ENCODE measurements at places on chromosomes 3 and 15.

GRCh38 chr15:33145447-33145846, 49.1 kb downstream of the FMN1 start:
- no peak for DNase-seq

DNA sequence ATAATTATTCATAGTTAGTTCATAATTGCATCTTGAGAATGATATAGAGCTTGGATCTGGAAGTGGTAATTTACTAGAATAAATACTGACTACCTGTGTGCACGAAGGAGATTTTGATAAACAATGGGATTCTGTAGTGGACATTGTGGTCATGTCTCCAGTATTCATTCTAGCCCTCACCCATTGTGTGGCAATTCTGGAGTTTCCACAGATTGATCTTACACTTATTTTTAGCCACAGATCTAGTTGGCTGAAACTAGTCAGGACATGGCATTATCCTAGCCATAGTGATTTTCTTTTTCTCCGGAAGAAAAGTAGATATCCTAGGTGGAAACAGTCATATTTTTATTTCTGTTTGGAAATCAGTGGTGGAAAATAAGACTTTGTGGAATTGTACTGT, 833.1 kb downstream of the NAALADL2 start:
- peak; percentile 29 for DNase-seq

DNA sequence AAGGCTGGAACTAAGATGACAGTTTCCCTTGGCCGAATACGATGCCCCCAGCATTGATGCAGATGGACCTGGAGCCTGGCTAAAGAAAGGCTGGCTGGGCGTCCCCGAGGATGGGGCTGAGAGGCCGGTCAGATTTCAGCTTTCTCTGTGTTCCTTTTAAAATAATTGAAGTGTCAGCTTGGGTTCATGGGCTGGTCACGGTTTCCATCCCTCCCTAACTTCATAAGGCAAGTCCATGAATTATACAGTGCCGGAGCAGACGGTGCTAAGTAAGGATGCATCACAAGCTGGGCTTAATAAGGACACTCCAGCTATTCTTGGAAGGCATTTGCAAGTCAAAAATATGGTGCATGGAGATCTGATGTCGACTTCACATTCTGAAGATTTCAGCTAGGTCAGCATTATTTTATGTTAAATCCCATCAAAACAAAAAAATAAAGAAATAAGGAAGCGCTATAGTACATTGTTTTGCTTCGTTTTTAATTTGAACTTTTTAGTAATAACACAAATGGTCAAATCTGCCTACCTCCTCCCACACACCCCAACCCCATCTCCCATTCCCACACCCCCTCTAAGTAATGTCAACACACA, 220.8 kb downstream of the RPLP1 start:
- no peak for DNase-seq

- no peak for DNase-seq
Observed at GRCh38 chr3:128863560-128863959, 15.9 kb upstream of the ACAD9 start.

GRCh38 chr3:62529230-62529629, 155.9 kb upstream of the FEZF2 start:
- DNase-seq, result peak; percentile 43

- DNase-seq, result no peak
Observed at GRCh38 chr3:195035345-195036202, 235.4 kb downstream of the XXYLT1 start.

DNA sequence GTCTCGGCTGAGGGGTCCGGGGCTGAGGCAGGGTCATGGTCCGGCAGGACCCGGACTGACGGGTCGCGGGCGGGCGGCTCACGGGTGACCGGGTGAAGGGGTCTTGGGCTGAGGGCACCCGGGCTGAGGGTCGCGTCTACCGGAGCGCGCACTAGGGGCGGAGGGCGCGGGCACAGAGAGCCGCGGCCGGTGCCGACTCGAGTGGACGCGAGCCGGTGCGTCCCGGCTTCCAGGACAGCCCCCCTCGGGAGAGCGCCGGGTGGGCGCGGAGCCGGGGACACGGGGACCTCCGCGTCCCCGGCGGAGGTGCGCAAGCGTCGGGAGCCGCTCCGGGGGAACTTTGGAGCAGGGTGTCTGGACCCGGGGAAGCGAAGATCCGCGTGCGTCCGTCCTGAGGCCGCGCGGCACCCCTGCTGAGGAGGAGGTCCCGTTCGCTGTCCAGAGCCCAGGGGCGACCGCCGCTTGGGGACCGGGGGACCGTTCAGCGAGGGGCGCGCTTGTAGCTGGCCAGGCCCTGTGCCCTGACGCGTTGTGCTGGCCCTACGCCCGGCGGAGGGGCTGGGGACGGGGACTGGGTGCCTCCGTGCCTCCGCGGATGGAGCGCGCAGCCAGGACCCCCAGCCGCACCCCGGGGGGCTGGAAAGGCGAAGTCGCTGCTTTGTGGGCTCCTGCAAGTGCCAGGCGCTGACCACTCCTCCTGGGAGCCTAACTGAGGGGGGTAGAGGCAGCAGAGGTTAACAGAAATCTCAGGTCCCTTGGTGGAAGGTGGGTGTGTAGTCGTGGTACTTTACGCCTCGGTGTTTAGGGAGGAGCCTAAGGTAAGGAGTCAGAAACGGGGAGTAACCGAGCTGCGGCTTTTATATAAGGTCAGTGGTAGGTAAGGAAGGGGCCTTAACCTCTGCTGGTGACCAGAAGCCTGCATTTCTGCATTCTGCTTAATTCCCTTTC, at the start of gene PPARG:
Gene PPARG (plus strand): TSS at position 889 of the 948 bp plus-strand sequence. CDS start 90,642 bp downstream, outside the sequence.
- peak; percentile 59 for DNase-seq

DNA sequence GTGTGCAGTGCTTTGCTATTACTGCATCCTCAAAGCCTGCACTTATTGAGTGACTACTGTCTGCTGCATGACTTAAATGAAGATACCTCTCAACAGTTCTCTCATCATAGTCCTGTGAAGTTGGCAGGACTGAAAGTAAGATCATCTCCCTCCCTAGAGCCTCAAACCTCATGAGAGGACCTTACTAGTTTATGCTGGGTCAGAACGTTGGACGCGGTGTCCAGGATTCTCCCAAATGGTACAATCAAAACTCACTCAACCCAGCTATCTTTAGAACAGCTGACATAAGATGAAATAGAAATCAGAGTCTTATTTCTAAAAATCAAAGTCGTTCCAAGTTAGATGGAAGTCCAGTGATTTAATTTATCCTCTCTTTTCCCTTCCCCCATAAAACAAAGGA, 219.7 kb downstream of the PDZRN3 start:
- no peak for DNase-seq

DNA sequence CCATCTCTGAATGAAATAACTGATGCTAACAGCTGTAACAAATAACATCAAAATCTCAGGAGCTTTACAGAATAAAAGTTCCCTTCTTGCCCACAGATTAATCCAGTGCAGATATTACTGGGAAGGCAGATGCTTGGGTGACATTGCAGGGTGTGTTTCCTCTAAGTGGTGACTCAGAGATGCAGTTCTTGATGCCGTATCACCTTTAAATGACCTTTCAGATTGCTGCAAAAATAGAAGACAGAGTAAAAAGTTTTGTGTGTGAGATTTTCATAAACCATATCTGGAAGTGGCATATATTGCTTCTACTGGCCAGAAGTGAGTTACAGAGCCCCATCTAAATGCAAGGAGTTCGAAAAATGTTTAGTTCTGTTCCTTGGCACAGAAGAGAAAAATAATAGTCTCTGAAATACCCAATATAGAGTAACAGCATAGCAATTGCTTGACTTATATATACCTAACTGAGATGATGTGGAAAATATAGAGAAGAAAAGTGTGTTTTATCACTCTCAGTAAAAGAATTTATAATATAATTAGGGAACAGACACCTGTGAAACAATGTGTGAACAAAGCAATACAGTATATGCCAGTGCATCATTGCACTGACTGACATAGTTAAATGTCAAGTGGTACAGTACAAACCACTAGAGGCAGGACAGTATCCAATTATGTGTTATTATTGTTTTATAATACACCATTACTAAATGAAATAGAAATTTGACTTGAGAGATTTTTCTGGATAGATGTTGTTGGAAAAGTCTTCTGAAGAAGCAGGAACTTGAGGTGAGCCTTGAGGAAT, 430.7 kb upstream of the CBLB start:
- peak; percentile 34 for DNase-seq

DNA sequence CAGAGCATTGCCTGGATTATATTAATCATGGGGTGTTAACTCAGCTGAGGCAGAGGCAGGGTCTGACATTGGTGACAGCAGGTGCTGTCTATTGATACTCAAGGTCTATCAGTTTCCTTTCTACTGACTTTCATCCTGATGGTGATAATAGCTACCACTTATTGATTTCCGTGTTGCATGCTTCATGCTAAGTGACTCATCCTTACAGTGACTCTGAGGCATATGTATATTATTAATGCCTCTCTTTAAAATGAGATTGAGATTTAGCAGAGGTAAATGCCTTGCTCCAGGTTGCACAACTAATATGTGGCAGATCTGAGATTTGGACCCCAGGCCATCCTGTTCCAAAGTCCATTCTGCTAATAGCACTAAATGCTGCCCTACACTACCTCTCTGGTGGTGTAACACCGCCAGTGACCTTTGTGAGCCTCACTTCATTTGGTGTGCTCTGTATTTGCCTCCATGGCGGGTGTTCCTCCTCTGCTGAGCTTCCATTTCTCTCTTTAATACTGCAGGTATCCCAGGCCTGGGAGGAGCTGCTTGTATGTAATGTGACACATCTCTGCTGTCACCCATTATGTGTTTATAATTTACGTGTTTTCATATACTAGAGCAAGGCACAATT, 50.4 kb downstream of the GPR171 start:
- no peak for DNase-seq

DNA sequence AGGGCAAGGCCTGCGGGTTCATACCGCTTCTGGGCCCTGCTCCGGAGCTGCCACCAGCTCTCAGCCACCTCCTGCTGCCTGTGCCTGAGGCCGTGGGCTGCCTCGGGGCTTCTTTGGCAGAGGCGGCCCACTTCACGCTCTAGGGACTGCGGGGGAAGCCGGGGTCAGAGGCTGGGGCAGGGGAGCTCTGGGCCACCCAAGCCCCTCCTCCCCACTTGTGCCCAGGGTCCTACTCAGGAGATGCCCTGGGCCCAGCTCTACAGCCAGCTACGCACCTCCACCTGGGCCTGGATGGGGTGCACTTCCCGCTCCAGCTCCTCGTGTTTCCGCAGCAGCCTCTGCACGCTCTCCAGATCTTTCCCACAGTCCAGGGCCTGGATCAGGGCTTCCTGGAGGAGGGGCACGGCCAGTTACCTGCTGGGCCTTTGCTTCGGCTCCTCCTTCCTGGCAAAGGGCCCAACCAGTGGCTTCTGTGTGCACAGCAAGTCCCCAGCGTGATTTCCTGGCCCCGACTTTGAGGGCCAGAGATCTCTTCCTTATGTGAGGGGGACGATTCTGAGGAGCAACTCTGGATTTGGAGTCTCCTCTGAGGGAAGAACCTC, 24.0 kb downstream of the PLA2G4B start:
- DNase-seq, result no peak

DNA sequence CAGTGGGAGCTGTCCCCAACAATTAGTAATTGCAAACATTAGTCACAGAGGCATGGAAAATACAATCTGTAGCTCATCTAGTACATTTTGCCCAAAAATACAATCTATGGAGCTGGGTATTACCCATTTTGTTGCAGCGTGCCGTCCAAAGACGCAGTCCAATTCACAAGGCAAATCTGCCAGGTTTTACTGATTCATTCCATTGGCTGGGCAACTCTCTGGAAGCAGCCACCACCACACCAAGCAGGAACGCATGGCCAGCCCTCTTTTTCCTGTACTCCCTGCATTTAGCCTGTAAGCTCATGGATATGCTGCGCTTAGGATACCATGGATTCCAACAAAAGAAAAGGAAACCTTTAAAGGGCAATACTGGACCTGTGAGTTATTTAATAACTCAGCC, 60.5 kb upstream of the ARRDC4 start:
- DNase-seq, result no peak

GRCh38 chr3:124858275-124858674, 28.9 kb downstream of the ITGB5 start:
- DNase-seq, result peak; percentile 76

GRCh38 chr3:171526146-171526545, 65.9 kb upstream of the TNIK start:
- DNase-seq, result peak; percentile 19

DNA sequence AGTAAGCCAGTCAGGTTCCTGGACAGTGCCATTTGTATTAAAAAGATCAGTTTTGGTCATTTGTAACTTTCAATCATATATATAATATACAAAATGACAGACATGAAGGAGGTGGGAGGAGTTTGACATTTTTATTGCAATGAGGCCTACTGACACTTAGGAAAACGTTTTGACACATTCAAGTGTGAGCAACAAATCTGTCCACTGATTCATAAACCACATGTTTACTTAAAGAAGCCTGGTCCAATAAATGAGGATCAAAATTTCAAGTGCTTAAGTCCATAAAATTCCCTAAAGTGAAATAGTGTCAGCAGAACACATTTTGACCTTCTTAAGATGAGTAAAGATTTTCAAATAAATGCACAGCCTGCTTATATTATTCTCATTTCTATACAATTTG, 137.3 kb downstream of the MECOM start:
- no peak for DNase-seq

- DNase-seq, result no peak
Observed at GRCh38 chr3:126367316-126367805, 10.2 kb upstream of the KLF15 start.

- peak; percentile 74 for DNase-seq
Observed at GRCh38 chr3:161274691-161275298, 53.7 kb downstream of the NMD3 start.

- peak; percentile 7 for DNase-seq
Observed at GRCh38 chr3:159417761-159418160, 570.9 kb upstream of the IL12A start.

- no peak for DNase-seq
Observed at GRCh38 chr3:141337991-141338390, 30.3 kb upstream of the ZBTB38 start.

DNA sequence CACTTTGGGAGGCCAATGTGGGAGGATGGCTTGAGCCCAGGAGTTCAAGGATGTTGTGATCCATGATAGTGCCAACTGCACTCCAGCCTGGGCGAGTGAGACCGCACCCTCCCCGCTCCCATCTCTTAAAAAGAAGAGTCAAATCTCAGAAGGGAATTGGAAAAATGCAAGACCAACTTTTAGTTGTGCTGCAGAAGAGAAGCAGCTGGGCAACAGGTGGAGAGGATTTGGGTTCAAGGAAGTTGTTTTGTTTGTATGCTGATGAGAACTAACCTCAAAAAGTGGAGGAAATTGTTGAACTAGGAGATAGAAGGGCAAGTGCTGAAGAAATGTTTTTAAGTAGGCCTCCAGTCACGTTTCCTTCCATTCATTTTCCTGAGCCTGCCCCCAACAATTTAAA, 12.8 kb upstream of the PDCD7 start:
- DNase-seq, result no peak

DNA sequence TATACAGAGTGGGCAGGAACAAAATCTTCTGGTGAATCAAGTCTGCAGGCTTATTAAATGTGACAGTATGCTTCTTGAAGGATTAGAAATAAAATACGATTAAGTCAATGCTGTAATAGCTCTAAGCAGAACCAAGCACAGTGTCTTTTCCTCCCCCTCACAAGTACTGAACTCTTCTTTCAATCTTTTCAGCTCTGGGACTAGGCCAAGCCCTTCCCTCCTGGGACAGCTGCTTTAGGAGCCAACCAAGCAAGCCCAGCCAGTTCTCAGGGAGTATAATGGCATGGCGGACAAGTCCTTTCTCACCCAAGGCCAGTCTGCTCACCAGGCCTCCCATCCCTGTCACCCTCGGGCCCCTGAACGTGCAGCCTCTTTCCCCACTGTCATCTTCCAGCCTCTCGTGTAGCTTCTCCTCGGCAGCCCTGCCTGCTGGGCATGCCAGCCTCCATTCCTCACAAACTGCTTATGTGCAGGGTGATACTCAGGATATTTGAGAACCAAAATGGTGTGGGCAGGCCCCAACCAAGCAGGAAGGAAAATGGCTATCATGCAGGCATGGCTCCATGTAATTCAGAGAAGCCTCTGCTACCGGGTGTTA, 8.4 kb upstream of the PPP1R2 start:
- peak; percentile 49 for DNase-seq

- DNase-seq, result no peak
Observed at GRCh38 chr3:152293347-152294006, 24.7 kb downstream of the MBNL1 start.
